ENCODE measurements at places on chromosomes 1 and 21. TPM values are rescaled to one million over a fixed set of nuclear protein-coding genes. Genes with fewer than 3 reads are reported as not detected.

DNA sequence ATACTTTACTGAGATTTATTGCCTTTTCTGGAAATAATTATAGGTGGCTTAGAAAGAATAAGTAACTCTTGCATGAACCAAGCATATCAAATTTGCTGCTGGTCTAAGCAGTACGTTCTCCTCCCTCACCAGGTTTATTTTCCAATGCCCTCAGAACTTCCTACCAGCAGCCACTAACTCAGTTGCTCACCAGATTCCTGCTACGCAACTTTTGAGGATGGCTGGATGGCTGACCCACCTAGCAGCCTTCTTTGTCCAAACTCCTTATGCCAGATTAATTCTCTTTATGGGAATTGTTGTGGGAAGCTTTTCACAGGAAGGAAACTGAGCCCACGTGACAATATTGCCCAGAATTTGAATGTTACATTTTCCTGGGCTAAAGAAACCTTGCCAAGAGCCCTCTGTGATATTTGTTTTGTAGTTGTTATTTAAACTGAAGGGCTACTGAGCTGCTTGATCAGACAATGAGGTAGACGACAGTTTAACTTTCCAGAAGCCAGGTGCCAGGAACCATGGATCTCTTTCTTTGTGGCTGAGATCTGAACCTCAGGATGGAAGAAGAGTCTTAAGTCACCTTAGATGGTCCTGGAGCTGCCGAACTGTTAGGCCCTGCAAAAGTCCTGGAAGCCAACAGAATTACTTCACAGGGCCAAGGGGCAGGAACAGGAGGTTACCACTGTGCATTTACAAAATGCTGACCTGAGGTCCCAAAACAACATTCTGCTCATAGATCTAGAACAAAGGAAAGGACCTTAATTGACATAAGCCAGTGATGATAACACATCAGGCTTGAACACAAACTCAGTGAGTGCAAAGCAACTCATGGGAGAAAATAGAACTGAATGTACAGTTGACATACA, 85.5 kb upstream of the ATP1A1 start:
- no peak for DNase-seq

DNA sequence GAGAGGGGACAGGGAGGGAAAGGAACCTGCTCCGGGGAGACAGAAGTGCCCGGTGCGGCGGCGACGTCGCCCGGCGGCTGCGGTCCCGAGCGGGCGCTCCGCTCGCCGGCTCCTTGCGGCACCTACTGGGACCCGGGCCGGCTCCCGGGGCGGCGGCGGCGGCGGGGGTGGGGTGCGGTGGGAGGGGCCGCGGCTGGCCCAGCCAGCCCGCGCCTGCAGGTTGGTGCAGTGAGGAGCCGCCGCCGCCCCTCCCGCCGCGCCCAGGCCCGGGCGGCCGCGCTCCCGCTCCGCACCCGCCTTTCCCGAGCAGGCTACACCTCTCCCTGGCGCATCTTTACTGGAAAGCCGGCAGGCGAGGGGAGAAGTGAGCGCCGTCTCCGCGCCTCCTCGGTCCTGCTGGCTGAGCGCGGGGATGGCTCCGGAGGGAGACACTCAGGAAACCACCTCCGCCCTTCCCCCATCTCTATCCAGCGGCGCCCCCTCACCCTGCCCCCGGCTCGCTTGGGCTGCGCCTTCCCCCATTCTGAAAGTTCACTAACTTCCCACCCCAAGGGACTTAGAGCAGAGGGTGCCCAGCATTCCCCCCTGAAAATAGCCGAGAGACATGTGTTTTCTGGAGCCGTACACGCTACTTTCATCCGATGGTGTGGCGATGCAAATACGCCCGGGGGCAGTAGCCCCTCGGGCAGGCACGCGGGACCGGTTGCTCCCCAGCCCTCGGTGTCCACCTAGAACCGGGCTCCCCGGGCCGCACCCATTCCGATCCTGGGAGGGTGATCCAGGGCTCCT, at the start of gene PLD5:
PLD5 (minus strand) TSS at position 127 of the 789 bp plus-strand sequence.
- no peak for DNase-seq

DNA sequence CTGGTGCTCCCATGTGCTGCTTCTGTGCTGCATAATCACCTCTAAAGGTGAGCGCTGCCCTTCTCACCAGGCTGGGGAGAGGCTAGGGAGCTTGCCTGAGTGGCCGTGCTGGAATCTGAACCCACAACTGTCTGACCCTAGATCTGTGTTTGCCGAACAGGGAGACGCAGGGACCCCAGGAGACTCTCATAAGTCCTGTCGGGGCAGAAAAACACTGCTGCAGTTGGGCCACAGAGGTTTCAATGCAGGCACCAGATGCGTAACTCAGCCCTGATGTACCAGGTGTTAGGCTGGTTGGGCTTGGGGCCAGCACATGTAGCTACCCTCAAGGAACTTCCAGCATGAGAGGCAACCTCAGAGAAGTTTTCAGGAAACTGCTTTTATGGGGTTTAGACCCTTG, 49.5 kb upstream of the DMRTB1 start:
- no peak for DNase-seq

- DNase-seq, result peak; percentile 49
Observed at GRCh38 chr1:226547754-226548191, 791 bp upstream of the STUM start.

DNA sequence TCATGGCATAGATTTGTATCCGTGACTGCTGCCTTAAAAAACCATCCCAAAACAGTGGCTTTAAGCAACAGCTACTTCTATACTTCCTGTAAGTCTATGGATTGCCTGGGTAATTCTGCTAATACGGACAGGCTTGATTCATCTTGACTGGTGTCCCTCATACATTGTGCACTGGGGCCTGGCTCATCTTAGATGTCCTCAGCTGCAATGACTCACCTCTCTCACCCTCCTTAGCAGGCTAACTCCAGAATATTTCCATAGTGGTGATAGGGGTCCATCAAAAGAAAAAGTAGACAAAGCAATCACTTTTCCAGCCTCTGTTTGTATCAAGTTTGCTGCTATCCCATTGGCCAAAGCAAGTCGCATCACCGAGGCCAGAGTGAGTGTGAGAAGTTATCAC, 409.1 kb upstream of the KAZN start:
- no peak for DNase-seq

GRCh38 chr1:101235696-101236515, 913 bp upstream of the S1PR1 start:
- DNase-seq, result peak; percentile 60

- DNase-seq, result no peak
Observed at GRCh38 chr1:47184090-47184821, 5.6 kb downstream of the PDZK1IP1 start.

GRCh38 chr1:185632659-185633423, 101.3 kb upstream of the HMCN1 start:
- DNase-seq, result no peak

- no peak for DNase-seq
Observed at GRCh38 chr1:84208935-84209334, 64.9 kb downstream of the PRKACB start.

DNA sequence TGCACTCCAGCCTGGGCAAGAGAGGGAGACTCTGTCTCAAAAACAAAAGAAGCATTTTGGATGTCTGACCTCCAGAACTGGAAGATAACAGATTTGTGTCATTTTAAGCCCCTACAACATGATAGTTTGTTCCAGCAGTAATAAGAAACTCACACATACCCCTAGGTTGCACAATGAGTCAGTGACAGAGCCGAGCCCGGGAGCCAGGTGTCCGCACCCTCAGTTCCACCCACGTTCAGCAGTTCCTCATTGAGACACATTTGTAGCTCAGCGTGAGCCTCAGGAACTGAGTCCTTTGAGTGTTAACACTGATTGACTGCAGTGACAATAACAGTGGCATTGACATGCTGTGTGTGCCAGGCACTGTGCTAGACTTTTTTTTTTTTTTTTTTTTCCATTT, 19.8 kb downstream of the LRRC38 start:
- no peak for DNase-seq

GRCh38 chr1:93612510-93612909, 69.1 kb downstream of the BCAR3 start:
- DNase-seq, result no peak

GRCh38 chr1:105368446-105368845, 1618.7 kb downstream of the AMY1C start:
- no peak for DNase-seq

DNA sequence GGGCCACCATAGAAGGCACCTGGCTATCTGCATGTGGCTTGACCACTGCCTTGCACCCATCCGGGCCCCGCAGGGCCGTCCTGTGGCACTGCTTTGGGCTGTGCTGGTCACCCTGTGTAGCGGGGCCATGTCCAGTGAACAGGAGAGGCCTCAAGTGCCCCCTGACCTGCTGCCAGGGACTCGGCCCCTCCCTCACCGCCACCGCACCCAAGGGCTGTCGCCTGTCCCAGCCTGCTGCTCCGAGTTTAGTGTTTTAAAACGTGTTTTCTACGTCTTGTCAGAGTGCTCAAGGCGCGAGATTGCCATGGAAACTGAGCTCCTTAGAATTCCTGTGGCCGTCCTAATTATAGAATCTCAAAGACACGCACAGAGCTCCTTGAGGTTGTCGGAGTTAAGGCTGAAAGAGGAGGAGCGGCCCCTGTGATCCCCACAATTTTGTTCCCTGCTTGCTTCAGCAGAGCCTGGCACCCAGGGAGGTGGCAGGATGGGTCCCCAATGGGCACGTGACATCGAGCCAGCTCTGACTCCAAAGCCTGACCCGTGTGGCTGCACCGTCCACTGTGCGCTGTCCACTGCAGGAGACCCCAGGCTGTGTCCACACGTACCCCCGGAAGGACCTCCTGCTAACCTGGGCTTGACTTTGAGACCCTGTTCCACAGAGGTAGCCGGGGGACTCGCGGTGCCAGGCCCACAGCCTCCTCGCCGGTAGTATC, 66.2 kb downstream of the FAAP20 start:
- no peak for DNase-seq

ACTA1 gene
- total RNA-seq, result not detected

- DNase-seq, result no peak
Observed at GRCh38 chr1:19808351-19808750, 6.7 kb downstream of the RNF186 start.

GSTM1 gene
- total RNA-seq, result 30.4 TPM

GRCh38 chr1:172682812-172683211, 23.9 kb downstream of the FASLG start:
- DNase-seq, result no peak

- no peak for DNase-seq
Observed at GRCh38 chr1:71269179-71269578, 188.3 kb upstream of the ZRANB2 start.

DNA sequence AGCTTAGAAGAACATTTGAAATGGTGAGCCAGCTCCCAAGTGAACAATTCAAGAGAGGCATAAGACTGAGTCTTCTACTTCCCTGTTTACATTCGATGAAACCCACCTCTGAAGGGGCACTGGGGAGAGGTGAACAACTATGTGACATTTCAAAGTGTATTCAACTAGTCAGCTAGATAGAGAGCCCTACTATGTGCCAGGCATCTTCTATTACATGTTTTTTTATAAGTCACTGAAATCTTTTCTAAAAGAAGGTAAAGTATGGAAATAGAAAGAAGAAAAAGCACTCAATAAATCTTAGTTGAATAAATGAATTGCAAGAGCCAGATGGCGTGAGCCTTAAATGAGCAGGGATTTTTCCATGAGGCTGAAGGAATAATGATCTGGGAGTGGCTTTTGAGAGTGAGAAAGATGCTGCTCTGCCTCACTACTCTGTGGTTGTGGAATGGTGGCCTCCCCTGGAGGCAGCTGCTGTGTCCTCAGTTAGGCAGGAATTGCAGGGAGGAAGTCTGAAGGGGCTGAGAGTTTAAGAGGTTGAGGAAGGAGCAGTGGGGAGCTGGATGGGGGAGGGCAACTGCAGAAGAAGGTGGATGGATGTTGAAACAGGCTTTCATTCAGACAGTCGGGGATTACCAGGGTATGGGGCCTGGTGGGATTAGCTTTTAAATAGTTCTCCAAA, 10.4 kb upstream of the PTPRF start:
- no peak for DNase-seq

BCL2L15 gene
- 1.6 TPM for total RNA-seq

DNA sequence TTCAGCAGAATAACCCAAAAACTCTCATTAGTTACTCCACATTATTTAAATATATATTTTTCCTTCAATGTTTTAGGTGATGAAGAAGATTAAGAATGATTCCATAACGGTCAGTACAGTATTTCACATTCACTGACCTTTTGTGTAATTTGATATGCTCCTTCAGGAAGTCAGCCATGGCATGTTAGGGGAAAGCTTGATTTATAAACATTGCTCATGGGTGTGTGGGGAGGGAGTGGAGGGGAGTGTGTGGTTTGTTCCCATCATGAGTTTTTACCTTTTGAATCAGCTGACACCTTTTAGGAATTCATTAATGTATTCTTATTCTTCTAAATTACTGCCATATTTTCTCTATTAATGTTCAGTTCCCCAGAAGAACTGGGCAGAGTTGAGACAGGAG, 240.2 kb downstream of the ATG4C start:
- no peak for DNase-seq

KNCN gene
- total RNA-seq, result not detected

- no peak for DNase-seq
Observed at GRCh38 chr1:201625226-201625761, 86.4 kb downstream of the NAV1 start.

LRRC7 gene
- not detected for total RNA-seq

GRCh38 chr1:207219979-207220889, 101.2 kb upstream of the CD55 start:
- DNase-seq, result no peak

GRCh38 chr21:40931197-40931596, 84.2 kb upstream of the DSCAM start:
- DNase-seq, result no peak

DNA sequence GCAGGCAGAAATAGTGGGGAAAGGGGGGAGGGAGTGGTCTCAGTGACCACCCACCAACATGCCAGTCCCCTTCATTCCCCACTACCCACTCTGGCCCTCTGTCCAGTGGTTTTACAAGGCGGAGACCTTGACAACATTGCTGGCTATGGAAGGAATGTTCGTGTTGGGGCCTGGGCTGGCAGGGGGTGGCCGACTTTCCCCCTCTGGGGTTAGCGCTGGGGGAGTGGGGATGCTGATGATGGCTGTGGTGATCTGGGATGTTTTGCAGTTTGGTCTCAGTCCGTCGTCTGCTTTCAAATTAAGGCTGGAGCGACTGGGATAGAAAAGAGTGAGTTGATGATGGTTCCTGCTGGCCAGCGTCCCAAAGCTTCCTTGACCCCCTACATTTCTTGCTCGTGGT, 20.3 kb downstream of the DDX20 start:
- no peak for DNase-seq

LCE3D gene
- not detected for total RNA-seq

NR5A2 gene
- not detected for total RNA-seq

FCN3 gene
- total RNA-seq, result not detected

DNA sequence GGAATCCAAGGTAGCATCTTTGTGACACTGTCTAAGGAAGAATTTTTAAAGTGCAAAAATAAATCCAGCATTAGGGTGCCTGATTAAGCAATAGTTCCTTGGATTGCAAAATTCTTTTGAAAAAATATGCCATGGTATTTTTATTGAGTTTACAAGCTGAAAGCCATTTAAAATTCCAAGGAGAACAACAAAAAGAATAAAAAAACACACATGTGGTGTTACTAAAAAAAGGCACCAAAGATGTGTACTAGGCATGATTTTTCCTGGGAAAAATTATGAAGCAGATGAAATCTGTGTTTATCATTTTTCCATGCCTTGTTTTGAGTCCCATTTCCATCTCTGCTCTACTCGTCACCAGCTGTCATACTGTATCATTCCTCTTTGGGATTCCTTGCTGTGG, 157.0 kb upstream of the ZNHIT6 start:
- no peak for DNase-seq

KMO gene
- 0.49 TPM for total RNA-seq

Measured in activated T-cell treated with anti-CD3 and anti-CD28 coated beads, Interleukin-2, amount 50 U/mL, for 4 hours (primary cell).